ENCODE measurements at places on chromosomes 7 and 10.
A peak's percentile ranks its signal among the peaks of the same experiment; 100 is the strongest.

GRCh38 chr7:22662036-22662435 lies 65.0 kb upstream of the IL6 start:
- no peaks in the 10 kb centered on the region for H3K36me3 ChIP-seq
- H3K4me1 ChIP-seq = peaks cover 5% of the 10 kb centered on the region
- H3K27me3 ChIP-seq = no peaks in the 10 kb centered on the region
- DNase-seq = no peak

- no peak overlapping the region for H3K4me3 ChIP-seq
- H3K4me1 ChIP-seq = peaks cover 4% of the 10 kb centered on the region
- H3K36me3 ChIP-seq = no peaks in the 10 kb centered on the region
- no peak for DNase-seq
- H3K27ac ChIP-seq = no peak overlapping the region
These were observed 80.7 kb downstream of the PDGFA start for GRCh38 chr7:438916-439315.

DNA sequence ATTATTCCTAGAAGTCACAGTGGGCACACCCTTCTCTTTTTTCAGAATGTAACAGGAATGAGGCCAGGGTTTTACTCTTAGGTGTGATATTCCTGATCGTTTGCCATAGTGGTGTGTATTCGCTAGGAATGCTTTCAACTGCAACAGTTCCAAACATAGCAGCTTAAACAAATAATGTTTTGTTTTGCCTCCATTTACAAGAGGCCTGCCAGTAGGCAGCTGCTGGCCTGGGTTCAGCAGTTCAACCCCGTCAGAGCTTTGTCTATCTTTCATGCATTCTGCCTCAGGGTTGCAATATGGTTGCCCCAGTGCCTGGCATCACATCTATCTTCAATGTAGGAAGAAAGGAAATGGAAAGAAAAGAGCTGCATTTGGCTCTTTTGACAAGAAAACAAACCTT lies 21.7 kb upstream of the RET start:
- no peaks in the 10 kb centered on the region for H3K27me3 ChIP-seq
- DNase-seq = no peak
- H3K27ac ChIP-seq = no peak overlapping the region
- H3K4me1 ChIP-seq = no peaks in the 10 kb centered on the region
- no peak overlapping the region for H3K4me3 ChIP-seq

DNA sequence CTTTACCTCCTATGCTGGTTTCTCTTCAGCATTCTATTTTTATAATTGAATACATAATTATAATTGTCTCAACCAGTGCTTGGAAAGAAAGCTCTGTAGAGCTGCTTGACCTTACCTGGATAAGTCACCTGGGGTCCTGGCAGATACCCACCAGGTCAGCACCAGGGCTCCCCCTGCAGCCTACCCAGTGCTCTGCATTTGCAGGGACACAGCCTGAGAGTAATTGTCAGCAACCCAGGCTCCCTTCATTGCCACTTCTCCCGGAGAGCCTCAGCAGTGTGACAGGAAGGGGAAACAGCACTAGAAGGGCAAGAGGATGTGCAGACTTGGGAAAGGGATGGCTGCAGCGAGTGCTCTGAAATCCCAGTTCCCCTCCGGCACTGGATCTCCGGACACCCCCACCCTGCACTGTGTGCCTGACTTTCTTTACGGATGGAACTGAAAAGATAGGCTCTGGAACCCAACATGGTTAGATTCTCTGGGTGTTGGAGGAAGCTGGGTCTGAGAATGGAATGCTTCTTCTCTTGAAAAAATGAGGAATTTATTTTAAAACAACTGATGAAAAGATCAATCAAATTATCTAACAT lies 11.4 kb upstream of the PAX4 start:
- no peak overlapping the region for H3K27ac ChIP-seq
- peak; percentile 44 for DNase-seq

DNA sequence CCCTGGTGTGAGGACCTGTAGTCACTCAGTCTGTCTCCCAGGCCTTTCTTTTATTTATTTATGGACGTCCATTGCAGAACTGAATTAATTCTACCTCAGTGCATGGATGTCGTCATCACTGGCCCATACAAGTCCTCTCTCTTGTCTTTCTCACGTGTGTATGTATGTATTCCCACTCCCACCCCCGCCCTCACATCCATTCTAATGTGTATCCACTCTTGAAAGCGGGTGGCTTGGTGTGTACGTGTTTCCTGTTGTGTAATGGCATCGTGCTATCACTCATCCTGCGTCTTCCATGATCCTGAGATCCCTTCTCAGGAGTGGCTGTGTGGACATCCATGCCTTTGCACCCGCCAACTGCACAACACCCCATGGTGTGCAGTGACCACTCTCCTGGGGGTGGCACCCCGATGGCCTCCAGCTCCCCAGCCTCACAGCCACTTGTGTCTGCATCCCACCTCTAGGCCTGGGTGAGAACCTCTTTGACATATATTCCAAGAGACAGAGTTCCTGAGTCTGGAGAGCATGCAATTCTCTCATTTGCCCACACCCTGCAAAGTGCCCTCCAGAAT lies 3.0 kb upstream of the AOC1 start:
- DNase-seq = no peak
- H3K27ac ChIP-seq = no peak overlapping the region
- H3K36me3 ChIP-seq = no peaks in the 10 kb centered on the region
- H3K27me3 ChIP-seq = peaks cover 4% of the 10 kb centered on the region

DNA sequence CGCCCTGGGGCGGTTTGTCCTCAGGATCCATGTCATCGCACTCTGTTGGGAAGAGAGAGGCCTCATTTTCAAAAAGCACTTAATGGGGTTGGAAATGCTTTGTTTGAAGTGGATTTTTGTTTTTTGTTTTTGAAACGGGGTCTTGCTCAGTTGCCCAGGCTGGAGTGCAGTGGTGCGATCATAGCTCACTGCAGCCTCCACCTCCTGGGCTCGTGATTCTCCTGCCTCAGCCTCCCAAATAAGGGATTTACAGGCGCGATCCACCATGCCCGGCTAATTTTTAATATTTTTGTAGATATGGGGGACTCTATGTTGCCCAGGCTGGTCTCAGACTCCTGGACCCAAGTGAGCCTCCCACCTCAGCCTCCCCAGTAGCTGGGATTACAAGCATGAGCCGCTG lies 735 bp downstream of the FKBP6 start:
- H3K27me3 ChIP-seq = no peaks in the 10 kb centered on the region
- no peaks in the 10 kb centered on the region for H3K36me3 ChIP-seq
- no peak overlapping the region for H3K4me3 ChIP-seq
- H3K4me1 ChIP-seq = peaks cover 10% of the 10 kb centered on the region

- no peaks in the 10 kb centered on the region for H3K27me3 ChIP-seq
- no peak overlapping the region for H3K4me3 ChIP-seq
- peaks cover 68% of the 10 kb centered on the region for H3K4me1 ChIP-seq
- H3K36me3 ChIP-seq = peaks cover 4% of the 10 kb centered on the region
- H3K27ac ChIP-seq = peak overlapping the region; percentile 97
- DNase-seq = peak; percentile 72
These were observed 32.5 kb downstream of the OGDH start for GRCh38 chr7:44638611-44639557.
